ENCODE measurements at places on chromosomes 7 and 10. TPM values are rescaled to one million over a fixed set of nuclear protein-coding genes. Genes with fewer than 3 reads are reported as not detected.

Gene LOXL4
- 13.3 TPM for total RNA-seq

Gene PDGFA
- 5.0 TPM for total RNA-seq

Gene PDE6C
- not detected for total RNA-seq

Gene MEIG1
- total RNA-seq: 0.52 TPM

Gene CRPPA
- 0.60 TPM for total RNA-seq

Gene LRMDA
- 3.8 TPM for total RNA-seq

Gene AZGP1
- not detected for total RNA-seq

Gene NME8
- not detected for total RNA-seq

Gene MAPK8
- 19.4 TPM for total RNA-seq

Gene SFMBT2
- total RNA-seq: 0.17 TPM

Gene FOXP2
- total RNA-seq: 4.2 TPM

Gene ADCY1
- total RNA-seq: 3.2 TPM

Gene CYCS
- total RNA-seq: 18.4 TPM

Gene PPP1R3A
- under 0.01 TPM for total RNA-seq

Gene FOXI2
- not detected for total RNA-seq

Gene RAMP3
- total RNA-seq: 0.17 TPM

Gene IQCE
- total RNA-seq: 10.4 TPM

Gene SPDYE6
- not detected for total RNA-seq

Gene LIPM
- total RNA-seq: not detected

Gene NUDT13
- 1.5 TPM for total RNA-seq

Gene RADIL
- total RNA-seq: 0.26 TPM

Gene SH3PXD2A
- total RNA-seq: 12.0 TPM

Gene ATE1
- 16.1 TPM for total RNA-seq

Gene CUBN
- 2.2 TPM for total RNA-seq

Gene CPEB3
- 0.43 TPM for total RNA-seq

Gene WAPL
- total RNA-seq: 42.0 TPM

Gene PRKAR1B
- 11.1 TPM for total RNA-seq

Gene OR13A1
- total RNA-seq: under 0.01 TPM

Gene KLHDC10
- total RNA-seq: 22.5 TPM

Gene OR9A2
- not detected for total RNA-seq

Gene PNLIPRP3
- total RNA-seq: not detected

Gene TAX1BP1
- 86.7 TPM for total RNA-seq

Gene ENTPD1
- total RNA-seq: 0.60 TPM

Gene INA
- total RNA-seq: 0.47 TPM

Gene PTER
- total RNA-seq: 4.6 TPM

Gene PILRA
- total RNA-seq: 0.26 TPM

Gene GNB2
- 53.9 TPM for total RNA-seq

Gene PAX4
- not detected for total RNA-seq

Data from bronchial smooth muscle cell (primary cell).